Sigmoid colon (tissue), 7 donors: ENCODE measurements at places on chromosomes 2 and 18. TPM values are rescaled to one million over a fixed set of nuclear protein-coding genes. Genes with fewer than 3 reads are reported as not detected.

The EHD3 gene
- 3.7 TPM for total RNA-seq

- DNase-seq, result no peak
These were observed 49.6 kb downstream of the ZCCHC2 start for GRCh38 chr18:62572456-62572855.

GRCh38 chr2:215572341-215572848, 136.5 kb upstream of the FN1 start:
- DNase-seq, result no peak

DNA sequence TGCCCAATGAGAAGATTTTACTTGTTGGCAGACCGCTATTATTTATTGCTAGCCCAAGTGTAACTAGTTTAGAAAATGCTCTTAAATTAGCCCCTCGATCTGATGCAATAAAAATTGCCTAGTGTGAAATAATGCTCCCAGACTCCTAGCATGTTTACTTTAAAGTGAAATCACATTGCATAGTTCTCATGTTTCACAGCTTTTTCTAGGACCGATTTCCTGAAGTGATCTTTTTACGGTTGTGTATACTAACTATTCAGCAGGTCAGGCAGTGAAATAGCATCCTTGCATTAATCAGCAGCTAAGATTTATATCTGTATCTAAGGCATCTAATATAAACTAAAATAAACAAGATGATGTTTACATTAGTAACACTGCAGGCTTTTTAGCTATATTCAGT, 52.4 kb downstream of the PMS1 start:
- no peak for DNase-seq

- no peak for DNase-seq
These were observed 15.4 kb upstream of the SLC9A2 start for GRCh38 chr2:102603904-102604303.
